Sciatic nerve (tissue), 2 donors: ENCODE measurements at places on chromosomes 12 and 14.

DNA sequence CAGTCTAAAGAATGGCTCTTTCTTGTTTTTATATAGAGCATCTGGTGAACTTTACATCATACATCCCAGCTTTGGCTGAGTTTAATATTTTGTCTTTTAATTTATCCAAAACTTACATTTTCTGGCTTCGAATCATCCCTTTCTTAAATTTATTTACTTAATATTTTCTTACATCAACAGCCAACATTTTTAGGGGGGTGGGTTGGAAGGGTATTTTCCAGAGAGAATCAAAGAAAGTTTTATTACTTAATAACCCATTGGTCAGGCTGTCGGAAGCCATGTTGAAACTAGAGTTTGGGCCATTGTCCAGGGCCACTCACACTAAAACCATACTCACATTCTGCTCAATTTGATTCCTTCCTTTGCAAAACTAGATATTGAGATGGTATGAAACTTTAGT, 220.2 kb downstream of the AEBP2 start:
- no peak for DNase-seq

DNA sequence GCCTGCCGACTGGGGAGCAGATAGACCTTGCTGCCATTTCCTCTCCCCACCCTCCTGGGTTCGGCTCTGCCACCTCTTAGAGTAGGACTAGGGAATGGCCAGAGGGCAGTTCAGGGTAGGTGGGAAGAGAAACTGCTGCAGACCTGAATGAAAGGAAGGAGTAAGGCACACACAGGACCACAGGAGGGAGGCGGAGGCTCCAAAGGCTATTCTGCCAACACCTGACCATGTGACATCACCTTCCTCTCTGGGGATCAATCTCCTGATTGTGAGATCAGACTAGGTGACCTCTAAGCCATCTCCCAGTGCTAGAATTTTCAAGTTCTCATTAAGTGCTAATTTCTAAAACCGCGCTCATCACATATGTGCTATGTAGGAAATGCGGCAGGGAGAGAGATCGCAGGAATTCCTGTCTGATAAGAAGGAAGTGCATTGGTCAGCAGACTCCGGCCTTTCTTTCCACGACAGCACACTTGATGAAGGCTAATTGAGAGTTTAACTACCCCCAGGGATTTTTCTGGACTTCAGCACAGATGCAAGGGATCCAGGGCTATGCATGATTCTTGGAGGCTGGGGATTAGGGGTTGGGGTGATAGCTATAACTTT, 11.5 kb upstream of the TSPAN11 start:
- DNase-seq, result no peak

GRCh38 chr12:6163416-6164060, 36.7 kb upstream of the CD9 start:
- no peak for DNase-seq

- DNase-seq, result no peak
Observed at GRCh38 chr14:91154851-91155625, 41.2 kb downstream of the DGLUCY start.

DNA sequence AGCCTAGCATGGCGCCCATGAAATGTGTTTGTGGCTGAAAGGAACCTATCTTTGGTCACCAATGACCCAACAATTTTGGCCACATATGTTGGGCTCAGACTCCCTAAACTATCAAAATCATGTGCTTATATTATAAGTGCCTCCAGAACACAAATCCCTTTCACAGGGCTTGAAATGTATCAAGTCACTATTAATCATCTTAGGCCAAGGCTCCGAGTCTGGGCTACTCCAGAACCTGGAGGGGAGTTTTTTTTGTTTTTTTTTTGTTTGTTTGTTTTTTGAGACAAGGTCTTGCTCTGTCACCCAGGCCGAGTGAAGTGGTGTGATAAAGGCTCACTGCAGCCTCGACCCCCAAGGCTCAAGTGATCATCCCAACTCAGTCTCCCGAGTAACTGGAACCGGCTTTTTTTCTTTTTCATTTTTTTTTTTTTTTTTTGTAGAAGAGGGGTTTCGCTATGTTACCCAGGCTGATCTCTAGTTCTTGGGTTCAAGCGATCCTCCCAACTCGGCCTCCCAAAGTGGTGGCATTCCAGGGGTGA, 989 bp upstream of the DRAM1 start:
- DNase-seq, result no peak
